ENCODE measurements at places on chromosomes 12 and 14. TPM values are rescaled to one million over a fixed set of nuclear protein-coding genes. Genes with fewer than 3 reads are reported as not detected.

GRCh38 chr12:124720681-124721500 is 142.8 kb downstream of the SCARB1 start:
- H3K27me3 ChIP-seq, result peaks cover 50% of the 10 kb centered on the region
- no peaks in the 10 kb centered on the region for H3K36me3 ChIP-seq
- no peak overlapping the region for H3K27ac ChIP-seq
- DNase-seq, result no peak

Gene HOXC6
- total RNA-seq, result not detected

Gene KIF5A
- 1.1 TPM for total RNA-seq

Gene AQP2
- not detected for total RNA-seq

Gene ARHGAP9
- total RNA-seq, result not detected

- DNase-seq, result no peak
- no peaks in the 10 kb centered on the region for H3K27me3 ChIP-seq
- H3K4me1 ChIP-seq, result no peaks in the 10 kb centered on the region
Observed at GRCh38 chr12:5318874-5319273, 113.0 kb upstream of the NTF3 start.

All from HepG2 (cell line).